Lower lobe of right lung (tissue), 2 donors: ENCODE measurements at places on chromosomes 7 and 10. TPM values are rescaled to one million over a fixed set of nuclear protein-coding genes. Genes with fewer than 3 reads are reported as not detected.
A peak's percentile ranks its signal among the peaks of the same experiment; 100 is the strongest.

The ADAM12 gene
- total RNA-seq = 0.92 TPM

DNA sequence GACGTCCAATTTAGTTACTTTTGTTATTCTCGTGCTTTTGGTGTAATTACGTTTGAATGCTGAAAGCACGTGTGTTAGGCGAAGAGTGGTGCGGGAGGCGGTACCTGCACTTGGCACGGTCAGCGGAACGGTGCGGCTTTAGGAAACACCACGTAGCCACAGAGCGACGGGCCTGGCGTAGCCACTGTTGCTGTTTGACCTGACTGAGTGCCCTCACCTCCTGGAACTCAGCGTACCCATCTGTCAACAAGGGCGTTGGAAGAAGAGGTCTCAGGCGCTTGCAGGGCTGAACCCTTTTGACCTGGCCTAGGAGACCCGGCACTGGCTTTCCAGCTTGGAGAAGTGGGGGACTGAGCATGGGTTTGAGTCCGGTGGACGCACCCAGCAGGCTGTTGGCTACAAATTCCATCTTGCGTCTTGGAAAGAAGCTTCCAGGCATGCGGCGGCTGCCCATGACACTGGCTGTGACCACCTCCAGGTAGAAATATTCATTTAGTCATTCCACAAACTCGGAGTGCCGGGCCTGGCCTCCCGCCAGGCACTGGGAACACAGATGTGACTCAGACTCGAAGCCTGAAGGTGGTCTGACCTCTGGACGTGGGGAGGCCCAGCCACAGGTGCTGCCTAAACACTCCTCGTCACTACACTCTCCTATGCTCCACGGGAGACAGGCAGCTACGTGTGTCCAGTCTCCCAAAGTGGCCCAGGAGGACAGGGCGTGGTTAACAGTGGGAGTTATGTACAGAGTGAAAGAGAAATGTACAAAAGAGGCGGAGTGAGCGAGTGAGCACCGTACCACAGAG, 22.2 kb downstream of the FAM20C start:
- peaks cover 10% of the 10 kb centered on the region for H3K4me1 ChIP-seq
- H3K36me3 ChIP-seq = peaks cover 35% of the 10 kb centered on the region
- no peak for DNase-seq

- peak; percentile 69 for DNase-seq
- no peak overlapping the region for H3K4me3 ChIP-seq
- no peak overlapping the region for H3K27ac ChIP-seq
Measured at GRCh38 chr10:2925631-2926030, 141.7 kb upstream of the PFKP start.

GRCh38 chr7:115240242-115240641, 318.3 kb downstream of the MDFIC start:
- H3K4me3 ChIP-seq = no peak overlapping the region
- no peak for DNase-seq
- H3K27me3 ChIP-seq = no peaks in the 10 kb centered on the region
- H3K36me3 ChIP-seq = no peaks in the 10 kb centered on the region

GRCh38 chr7:27182861-27183681, 2.0 kb downstream of the HOXA11 start:
- H3K27me3 ChIP-seq = peaks cover 99% of the 10 kb centered on the region
- H3K4me1 ChIP-seq = peaks cover 41% of the 10 kb centered on the region
- H3K4me3 ChIP-seq = no peak overlapping the region
- DNase-seq = peak; percentile 31

GRCh38 chr7:92044148-92044547, 90.1 kb downstream of the CYP51A1 start:
- H3K4me1 ChIP-seq = no peaks in the 10 kb centered on the region
- H3K36me3 ChIP-seq = peaks cover 79% of the 10 kb centered on the region
- DNase-seq = no peak
- H3K4me3 ChIP-seq = no peak overlapping the region
- H3K27me3 ChIP-seq = no peaks in the 10 kb centered on the region
- H3K27ac ChIP-seq = no peak overlapping the region

The CCDC172 gene
- not detected for total RNA-seq

DNA sequence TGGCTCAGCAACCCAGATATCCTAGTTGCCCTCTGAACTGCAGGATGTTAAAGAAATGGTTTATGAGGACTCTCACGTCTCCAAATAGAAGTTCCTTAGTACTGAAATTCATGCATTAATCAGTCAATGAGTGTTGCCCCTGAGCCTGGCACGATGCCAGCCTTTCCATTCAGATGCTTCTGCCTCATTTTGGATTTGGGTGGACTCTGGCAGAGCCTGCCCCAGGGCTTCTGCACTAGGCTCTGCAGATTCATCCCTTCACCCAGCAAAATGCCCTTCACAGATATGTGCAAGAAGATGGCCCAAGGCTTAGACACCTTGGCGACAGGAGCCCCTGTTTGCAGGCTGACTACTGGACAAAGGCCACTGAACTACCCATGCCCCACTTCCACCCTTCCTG, 747.8 kb downstream of the GRID1 start:
- no peak for DNase-seq
- no peak overlapping the region for H3K27ac ChIP-seq
- H3K36me3 ChIP-seq = no peaks in the 10 kb centered on the region
- H3K4me3 ChIP-seq = no peak overlapping the region

DNA sequence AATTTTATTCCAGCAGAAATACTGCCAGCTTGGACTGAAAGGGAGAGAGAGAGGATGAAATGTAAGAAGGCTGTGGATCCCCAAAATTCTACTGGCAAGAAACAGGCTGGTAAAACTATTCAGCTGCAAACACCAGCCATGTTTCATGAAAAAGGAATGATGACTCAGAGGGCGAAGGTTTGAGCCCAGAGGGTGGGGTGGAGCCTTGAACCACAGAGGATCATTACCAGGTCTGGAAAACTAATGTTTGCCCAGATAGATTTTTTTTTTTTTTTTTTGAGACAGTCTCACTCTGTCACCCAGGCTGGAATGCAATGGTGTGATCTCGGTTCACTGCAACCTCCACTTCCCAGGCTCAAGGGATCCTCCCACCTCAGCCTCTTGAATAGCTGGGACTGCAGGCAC, 41.7 kb upstream of the NRF1 start:
- H3K27ac ChIP-seq = no peak overlapping the region
- H3K36me3 ChIP-seq = no peaks in the 10 kb centered on the region
- no peak for DNase-seq
- no peak overlapping the region for H3K4me3 ChIP-seq
- H3K4me1 ChIP-seq = no peaks in the 10 kb centered on the region

The DMBT1 gene
- total RNA-seq = 43.1 TPM

DNA sequence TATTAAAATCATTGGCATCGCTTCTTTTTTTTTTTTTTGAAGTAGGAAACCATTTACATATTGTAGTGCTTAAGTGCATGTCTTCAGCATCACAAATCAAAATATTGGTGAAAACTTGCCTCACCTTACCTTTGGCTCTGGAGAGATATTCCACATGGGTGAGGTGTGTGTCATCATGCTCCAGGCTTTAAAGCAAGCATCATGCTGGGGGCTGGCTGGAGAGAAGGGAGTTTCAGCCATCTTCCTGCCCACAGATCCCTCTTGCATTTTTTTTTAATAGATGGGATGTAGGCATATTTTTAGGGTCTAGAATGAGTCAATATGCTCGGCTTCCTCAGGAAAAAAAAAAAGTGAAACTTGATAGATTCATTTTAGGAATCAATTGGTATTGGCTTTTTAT, 2.3 kb upstream of the INSYN2A start:
- H3K27ac ChIP-seq = no peak overlapping the region
- H3K4me3 ChIP-seq = no peak overlapping the region
- H3K27me3 ChIP-seq = peaks cover 25% of the 10 kb centered on the region
- H3K36me3 ChIP-seq = no peaks in the 10 kb centered on the region

DNA sequence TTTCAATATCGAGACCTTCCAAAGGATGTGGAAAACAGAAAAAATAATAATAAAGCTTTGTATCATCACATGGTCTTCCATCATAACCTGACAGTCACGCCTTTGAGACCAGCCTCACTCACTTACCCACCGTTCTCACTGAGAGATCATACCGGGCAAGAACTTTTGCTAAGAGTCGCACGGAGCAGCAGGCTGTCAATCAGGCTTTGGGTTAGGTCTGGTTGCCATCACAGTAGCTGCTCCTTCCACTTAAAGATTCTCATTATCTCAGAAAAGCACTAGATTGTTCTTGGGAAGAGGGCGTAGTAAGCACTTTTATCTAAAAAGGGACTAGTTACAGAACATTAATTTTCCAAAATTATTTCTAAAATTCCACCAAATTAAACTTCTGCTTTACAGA, 2.0 kb downstream of the RELN start:
- peaks cover 15% of the 10 kb centered on the region for H3K4me1 ChIP-seq
- H3K36me3 ChIP-seq = no peaks in the 10 kb centered on the region
- no peak overlapping the region for H3K4me3 ChIP-seq
- H3K27me3 ChIP-seq = peaks cover 52% of the 10 kb centered on the region
- DNase-seq = no peak

GRCh38 chr10:102919246-102919959, 1.3 kb downstream of the CNNM2 start:
- no peaks in the 10 kb centered on the region for H3K36me3 ChIP-seq
- DNase-seq = peak; percentile 60
- no peaks in the 10 kb centered on the region for H3K27me3 ChIP-seq
- peak overlapping the region; percentile 98 for H3K4me3 ChIP-seq
- no peak overlapping the region for H3K27ac ChIP-seq

- H3K36me3 ChIP-seq = peaks cover under 1% of the 10 kb centered on the region
- H3K27ac ChIP-seq = peak overlapping the region; percentile 46
- H3K27me3 ChIP-seq = no peaks in the 10 kb centered on the region
- H3K4me1 ChIP-seq = peaks cover 13% of the 10 kb centered on the region
- no peak overlapping the region for H3K4me3 ChIP-seq
- peak; percentile 89 for DNase-seq
Measured at GRCh38 chr7:140517546-140518369, 38.5 kb upstream of the MKRN1 start.

The CLDN3 gene
- 12.8 TPM for total RNA-seq

GRCh38 chr7:39637400-39637799, 14.0 kb downstream of the RALA start:
- peaks cover 18% of the 10 kb centered on the region for H3K4me1 ChIP-seq
- no peak overlapping the region for H3K4me3 ChIP-seq
- no peaks in the 10 kb centered on the region for H3K36me3 ChIP-seq
- H3K27ac ChIP-seq = no peak overlapping the region

- H3K36me3 ChIP-seq = no peaks in the 10 kb centered on the region
- DNase-seq = no peak
- H3K4me3 ChIP-seq = no peak overlapping the region
- H3K27ac ChIP-seq = no peak overlapping the region
- H3K27me3 ChIP-seq = peaks cover 7% of the 10 kb centered on the region
Measured at GRCh38 chr10:49651917-49652316, 27.5 kb upstream of the C10orf53 start.

GRCh38 chr10:105024184-105024583, 383.1 kb downstream of the SORCS3 start:
- no peaks in the 10 kb centered on the region for H3K27me3 ChIP-seq
- no peaks in the 10 kb centered on the region for H3K36me3 ChIP-seq
- DNase-seq = no peak
- H3K4me3 ChIP-seq = no peak overlapping the region

The OR2A42 gene
- not detected for total RNA-seq

The CNNM1 gene
- total RNA-seq = 0.35 TPM

- no peak overlapping the region for H3K27ac ChIP-seq
- H3K27me3 ChIP-seq = no peaks in the 10 kb centered on the region
- H3K4me3 ChIP-seq = peak overlapping the region; percentile 12
- H3K36me3 ChIP-seq = no peaks in the 10 kb centered on the region
- H3K4me1 ChIP-seq = peaks cover 33% of the 10 kb centered on the region
- no peak for DNase-seq
Measured at GRCh38 chr7:26156451-26157420, 4.7 kb downstream of the NFE2L3 start.

GRCh38 chr10:47164126-47164799, 135.7 kb upstream of the GDF10 start:
- no peaks in the 10 kb centered on the region for H3K27me3 ChIP-seq
- no peaks in the 10 kb centered on the region for H3K36me3 ChIP-seq
- no peak overlapping the region for H3K27ac ChIP-seq
- DNase-seq = no peak
- H3K4me1 ChIP-seq = peaks cover 32% of the 10 kb centered on the region

The ZCWPW1 gene
- total RNA-seq = 4.9 TPM
